ENCODE measurements at places on chromosomes 1 and 21.

DNA sequence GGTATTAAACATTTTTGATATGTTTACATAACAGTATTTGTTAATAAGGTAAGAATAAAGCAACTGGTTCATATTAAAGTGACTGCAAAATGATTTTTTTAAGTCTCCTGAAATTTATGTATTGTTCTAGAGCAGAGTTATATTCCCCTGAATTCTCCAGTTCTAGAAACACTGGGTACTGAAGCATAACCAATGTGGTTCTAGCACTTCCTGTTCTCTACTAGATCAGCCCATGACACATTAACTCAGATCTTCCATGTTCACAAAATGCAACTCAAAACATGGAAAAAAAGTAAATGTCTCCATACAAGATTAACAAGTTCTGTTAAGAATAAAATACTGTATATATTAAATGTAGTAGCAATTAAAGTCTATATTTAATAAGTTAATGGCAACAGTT, 3.9 kb downstream of the NEGR1 start:
- no peak for DNase-seq

DNA sequence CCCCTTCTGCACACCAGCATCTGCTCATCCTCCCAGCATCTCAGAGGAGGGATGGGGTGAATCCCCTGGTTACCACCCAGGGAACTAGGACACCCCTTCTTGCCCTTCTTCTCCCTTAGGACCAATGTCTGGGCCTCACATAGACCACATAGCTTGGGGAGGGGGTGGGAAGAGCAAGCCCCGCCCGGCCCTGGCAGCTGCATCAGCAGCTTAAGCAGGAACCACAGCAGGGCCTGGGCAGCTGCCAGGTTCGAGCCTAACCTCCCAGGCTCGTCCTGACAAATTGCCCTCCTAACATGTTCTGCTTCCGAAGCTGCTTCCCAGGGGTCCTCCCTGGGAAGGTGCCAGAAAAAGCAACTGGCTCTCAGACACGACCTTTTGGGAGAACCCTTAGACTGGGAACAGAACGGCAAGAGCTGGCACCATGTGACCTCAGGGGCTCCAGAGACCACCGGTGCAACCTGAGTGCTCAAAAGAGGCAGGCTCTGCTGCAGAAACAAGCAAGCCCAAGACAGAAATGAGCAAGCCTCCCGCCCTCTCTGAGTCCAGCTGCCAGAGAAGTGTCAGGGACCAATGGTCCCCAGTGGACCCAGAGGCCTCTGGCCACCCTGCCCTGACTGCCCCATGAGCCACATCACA, 18.4 kb upstream of the CLSTN1 start:
- DNase-seq = no peak

DNA sequence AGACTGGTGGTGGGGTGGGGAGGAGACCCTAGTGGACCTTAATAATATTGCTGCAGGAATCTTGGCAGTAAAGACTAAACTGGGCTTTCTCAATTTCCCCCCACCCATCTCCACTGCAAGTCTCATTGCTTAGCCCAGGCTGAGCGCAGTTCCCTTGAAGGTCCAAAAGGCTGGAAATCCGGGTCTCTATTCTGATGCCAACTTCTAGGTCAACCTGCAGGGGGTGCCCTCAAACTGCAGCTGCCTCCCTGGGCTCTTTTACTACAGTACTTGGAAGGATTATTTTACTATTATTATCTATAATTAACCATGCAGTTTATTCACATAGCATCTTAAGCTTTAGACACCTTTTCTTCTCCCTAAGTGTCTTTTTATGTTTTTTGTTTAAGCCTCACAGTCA, 85.4 kb upstream of the WARS2 start:
- no peak for DNase-seq

DNA sequence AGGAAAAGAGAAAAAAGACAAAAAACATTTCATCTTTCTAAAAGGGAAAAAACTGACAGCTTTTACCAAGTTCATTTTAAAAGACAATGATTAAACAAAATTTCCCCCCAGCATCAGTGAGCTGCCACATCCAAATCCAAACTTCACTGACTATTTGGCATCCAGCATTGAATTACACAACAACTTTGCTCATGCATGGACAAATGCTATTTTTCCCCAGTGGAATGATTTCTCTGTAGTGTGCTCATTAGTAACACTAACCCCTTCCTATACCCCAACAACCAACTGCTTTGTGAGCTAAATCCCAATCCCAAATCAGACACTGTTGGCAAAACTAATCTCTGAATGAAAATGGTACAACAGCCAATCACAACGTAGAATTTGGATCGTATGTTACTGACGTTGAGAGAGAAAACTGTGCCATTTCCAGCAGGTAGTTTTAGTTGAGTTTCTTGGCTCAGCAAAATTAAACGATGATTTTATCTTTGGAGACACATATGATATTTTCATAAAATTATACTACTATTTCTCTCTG, 37.9 kb downstream of the PIK3R3 start:
- no peak for DNase-seq

- no peak for DNase-seq
Observed at GRCh38 chr1:217140041-217140901, 417.0 kb upstream of the ESRRG start.
